ENCODE measurements at places on chromosomes 16 and 17. TPM values are rescaled to one million over a fixed set of nuclear protein-coding genes. Genes with fewer than 3 reads are reported as not detected.
A peak's percentile ranks its signal among the peaks of the same experiment; 100 is the strongest.

- no peaks in the 10 kb centered on the region for H3K36me3 ChIP-seq
- no peak overlapping the region for H3K4me3 ChIP-seq
- H3K27me3 ChIP-seq = no peaks in the 10 kb centered on the region
- DNase-seq = no peak
- no peaks in the 10 kb centered on the region for H3K4me1 ChIP-seq
These were observed 219.7 kb downstream of the TMEM114 start for GRCh38 chr16:8370374-8371270.

DNA sequence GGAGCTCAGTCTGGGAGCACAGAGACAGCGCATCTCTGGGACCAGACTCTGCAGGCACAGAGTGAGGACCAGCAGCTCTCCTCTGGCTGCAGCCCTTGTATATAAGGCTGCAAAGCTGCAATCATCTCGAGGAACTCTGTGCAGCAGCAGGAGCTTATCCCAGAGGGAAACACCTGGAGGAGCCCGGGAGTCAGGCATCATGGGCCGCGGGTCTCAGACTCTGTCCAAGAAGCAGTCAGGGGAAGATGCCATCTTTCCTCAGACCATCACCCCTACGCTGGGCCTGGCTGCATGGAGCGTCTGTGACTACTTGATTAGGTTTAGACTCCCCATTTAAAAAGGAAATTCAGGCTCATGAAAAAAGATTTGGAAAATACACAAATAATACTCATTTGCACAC, 122.0 kb downstream of the IRF8 start:
- H3K27ac ChIP-seq = no peak overlapping the region
- H3K4me3 ChIP-seq = no peak overlapping the region
- no peaks in the 10 kb centered on the region for H3K36me3 ChIP-seq
- no peaks in the 10 kb centered on the region for H3K27me3 ChIP-seq
- no peaks in the 10 kb centered on the region for H3K4me1 ChIP-seq
- DNase-seq = no peak

- H3K27me3 ChIP-seq = no peaks in the 10 kb centered on the region
- H3K4me3 ChIP-seq = no peak overlapping the region
- H3K36me3 ChIP-seq = no peaks in the 10 kb centered on the region
These were observed 2.6 kb downstream of the ADAP2 start for GRCh38 chr17:30924341-30924740.

GRCh38 chr16:89749637-89750036, 28.3 kb downstream of the ZNF276 start:
- H3K4me1 ChIP-seq = no peaks in the 10 kb centered on the region
- no peak overlapping the region for H3K27ac ChIP-seq
- no peak for DNase-seq
- no peaks in the 10 kb centered on the region for H3K36me3 ChIP-seq
- no peaks in the 10 kb centered on the region for H3K27me3 ChIP-seq

GRCh38 chr17:82527898-82528297, 8.4 kb downstream of the FOXK2 start:
- no peaks in the 10 kb centered on the region for H3K36me3 ChIP-seq
- peaks cover 22% of the 10 kb centered on the region for H3K4me1 ChIP-seq
- no peak overlapping the region for H3K4me3 ChIP-seq
- no peak for DNase-seq

DNA sequence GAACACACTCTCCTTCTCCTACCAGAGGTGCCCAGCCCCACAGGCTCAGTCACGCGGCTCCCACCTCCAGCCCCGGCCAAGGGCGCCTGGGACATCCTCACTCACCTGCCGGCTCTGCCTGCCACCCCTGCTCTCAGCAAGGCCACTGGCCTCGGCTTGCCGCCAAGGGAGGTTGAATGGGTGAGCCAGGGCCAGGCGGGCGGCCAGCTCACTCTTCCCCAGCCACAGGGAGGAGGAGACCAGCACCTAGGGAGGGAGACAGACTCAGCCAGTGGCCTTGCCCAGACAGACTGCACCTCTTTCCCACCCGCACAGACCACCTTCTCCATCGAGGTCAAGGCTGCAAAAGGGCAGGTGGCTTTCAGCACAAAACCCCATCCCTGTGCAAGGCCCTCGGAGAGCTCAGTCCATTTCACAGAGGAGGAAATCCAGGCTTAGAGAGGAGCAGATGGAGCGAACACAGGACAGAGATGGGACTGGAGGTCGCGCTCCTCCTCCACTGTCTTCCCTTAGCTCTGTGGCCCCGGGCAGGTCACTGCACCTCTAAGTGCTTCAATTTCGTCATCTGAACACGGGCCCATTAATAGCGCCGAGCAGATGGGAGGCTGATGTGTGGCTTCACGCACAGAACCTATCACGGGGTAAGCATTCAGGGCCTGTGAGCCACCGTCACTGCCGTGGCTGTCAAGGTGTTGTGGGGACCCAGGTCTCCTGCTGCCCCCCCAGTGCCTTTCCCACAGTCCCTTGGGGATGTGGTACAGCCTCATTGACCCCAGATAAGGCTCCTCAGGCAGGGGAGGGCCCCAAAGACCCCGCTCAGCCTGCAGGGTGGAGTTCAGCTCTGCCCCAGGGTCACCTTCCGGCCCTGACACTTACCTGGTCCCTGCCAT, 56.1 kb downstream of the RMI2 start:
- no peaks in the 10 kb centered on the region for H3K36me3 ChIP-seq
- H3K27ac ChIP-seq = no peak overlapping the region
- H3K4me3 ChIP-seq = no peak overlapping the region

DNA sequence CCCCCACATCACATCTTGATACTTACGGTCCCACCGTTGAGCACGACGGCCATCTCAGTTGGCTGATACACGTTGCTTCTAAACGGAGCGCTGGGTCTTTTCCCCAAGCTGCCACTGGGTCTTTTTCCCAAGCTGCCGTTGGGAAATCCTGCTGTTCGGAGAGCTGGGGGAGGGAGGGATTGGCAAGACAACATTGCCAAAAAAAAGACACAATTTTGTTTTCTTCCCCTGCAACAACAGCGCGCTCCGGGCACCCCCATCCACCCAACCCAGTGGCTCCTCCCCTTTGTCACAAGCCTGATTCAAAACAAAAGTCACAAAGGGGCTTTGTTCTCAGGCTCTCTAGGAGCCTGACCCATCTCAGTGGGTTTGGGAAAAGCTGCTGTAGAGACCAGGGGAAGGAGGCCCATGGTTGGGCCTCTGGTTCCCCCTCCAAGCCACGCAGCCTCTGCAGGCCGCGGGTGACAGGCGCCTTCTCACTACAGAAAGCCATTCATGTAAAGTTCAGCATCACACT, 22.8 kb downstream of the GPRC5B start:
- no peaks in the 10 kb centered on the region for H3K4me1 ChIP-seq
- DNase-seq = no peak
- no peaks in the 10 kb centered on the region for H3K27me3 ChIP-seq

DNA sequence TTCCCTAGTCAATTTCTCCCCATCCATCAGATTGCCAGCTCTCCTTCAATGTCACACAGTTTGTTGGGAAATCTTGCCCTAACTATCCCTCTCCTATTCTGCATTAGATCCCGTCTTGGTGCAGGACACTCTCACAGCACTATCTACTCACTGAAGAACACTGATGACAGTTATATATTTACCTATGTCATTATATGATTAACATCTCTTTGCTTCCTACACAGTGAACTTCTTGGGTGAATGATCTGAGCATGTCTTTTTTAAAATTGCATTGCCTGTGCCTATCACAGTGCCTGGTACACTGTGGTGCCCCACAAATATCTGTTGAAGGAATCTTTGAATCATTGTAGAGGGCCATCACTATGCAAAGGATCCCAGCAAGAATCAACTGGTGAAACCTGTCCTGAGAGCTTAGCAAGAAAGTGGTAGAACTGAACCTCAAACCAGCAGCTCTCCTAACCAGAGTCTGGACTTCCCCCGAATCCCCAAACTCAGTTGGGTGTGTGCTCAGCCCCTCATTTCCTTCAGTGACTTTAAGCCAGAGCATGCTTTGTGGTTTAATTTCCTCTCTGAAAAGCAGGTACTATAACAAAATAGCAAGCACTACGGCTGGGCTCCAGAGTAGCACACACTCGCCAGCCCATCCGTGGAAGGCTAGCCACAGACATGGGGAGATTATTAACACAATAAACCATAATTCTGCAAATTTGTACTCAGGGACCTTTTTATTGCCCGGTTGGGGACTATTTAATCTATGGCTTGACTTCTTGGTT, 680.7 kb upstream of the SALL1 start:
- no peak overlapping the region for H3K27ac ChIP-seq
- no peak overlapping the region for H3K4me3 ChIP-seq
- no peaks in the 10 kb centered on the region for H3K36me3 ChIP-seq
- no peaks in the 10 kb centered on the region for H3K27me3 ChIP-seq

DNA sequence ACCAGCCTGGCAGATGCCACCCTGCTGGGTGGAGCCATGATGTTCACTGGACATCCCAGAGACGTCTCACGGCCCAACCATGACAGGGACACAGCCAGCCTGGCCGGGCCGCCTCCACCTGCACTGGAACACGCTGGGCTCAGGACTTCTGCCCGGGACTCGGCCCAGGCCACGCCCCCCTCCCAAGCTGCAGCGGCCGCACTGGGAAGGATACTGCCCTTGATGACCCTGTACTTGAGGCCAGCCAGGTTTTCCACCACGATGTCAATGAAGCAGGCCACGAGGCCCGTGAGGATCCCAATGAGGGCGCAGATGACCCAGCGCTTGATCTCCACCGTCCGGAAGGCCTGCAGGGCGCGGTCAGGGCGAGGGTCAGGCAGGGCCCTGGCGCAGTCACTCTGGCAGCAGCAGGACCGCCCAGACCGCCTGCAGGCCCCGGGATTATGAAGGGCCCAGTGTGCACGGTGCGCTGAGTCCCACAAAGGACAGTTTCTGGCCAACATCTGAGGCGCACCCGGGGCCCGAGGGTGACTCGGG, 14.2 kb downstream of the CLCN7 start:
- H3K4me3 ChIP-seq = no peak overlapping the region
- H3K4me1 ChIP-seq = no peaks in the 10 kb centered on the region
- H3K27ac ChIP-seq = no peak overlapping the region
- no peaks in the 10 kb centered on the region for H3K27me3 ChIP-seq
- DNase-seq = no peak

DNA sequence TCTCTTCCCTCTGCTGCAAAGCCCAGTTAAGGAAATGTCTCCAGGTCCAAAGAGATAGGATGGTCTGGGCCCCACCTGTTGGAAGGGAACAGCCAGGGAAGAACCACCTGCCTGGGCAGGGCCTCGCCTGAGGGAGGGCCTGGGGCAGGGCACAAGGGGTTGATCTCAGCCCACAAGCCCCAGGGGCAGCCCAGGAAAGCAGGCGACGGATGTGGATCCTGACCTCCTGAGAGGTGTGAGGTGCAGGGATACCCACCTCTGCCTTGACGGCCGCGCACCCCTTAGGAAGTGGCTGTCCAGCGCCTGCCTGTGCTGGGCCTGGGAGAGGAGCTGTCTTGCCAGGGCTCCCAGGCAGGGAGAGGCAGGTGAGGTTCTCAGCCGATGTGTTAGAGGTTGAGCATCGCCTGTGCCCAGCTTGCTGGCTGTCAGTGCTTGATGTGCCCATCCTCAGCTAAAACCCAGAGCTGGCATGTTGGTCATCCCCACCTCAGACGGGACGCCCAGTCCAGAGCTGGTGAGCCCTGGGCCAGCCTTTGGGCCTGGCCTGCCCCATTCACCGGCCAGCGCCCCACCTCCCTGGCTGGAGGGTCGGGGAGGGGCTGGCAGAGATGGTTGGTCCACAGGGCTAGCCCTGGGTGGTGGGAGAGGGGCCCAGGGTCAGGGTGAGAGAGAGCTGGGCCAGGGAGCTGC, 434 bp downstream of the CEMP1 start:
- peak; percentile 15 for DNase-seq
- no peak overlapping the region for H3K4me3 ChIP-seq

DNA sequence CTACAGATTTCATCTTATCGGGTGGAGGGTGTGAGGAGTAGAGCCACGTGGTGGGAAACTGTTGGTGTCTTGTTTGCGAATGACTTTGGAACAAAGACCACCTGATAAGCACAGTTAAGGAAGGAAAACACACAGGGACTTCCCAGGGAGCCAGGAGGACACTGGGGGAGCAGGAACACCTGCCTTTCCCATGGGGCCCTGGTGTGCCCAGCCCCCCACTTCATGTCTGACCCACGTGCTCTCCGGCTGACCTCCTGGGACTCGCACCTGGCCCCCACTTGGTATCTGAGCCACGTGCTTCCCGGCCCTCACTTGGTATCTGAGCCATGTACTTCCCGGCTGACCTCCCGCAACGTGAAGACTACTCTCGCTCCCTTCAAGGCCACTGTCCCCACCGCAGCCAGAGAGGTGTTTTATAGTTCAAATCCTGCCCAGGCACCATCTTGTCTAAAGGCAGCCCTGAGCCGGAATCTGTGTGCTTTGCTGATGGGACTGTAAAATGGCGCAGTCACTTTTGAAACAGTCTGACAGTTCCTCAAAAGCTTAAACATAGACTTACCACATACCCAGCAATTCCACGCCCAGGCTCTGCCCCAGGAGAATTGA, 5.4 kb upstream of the CSNK1D start:
- no peak overlapping the region for H3K27ac ChIP-seq
- no peak overlapping the region for H3K4me3 ChIP-seq
- no peaks in the 10 kb centered on the region for H3K27me3 ChIP-seq
- H3K36me3 ChIP-seq = no peaks in the 10 kb centered on the region
- H3K4me1 ChIP-seq = peaks cover 13% of the 10 kb centered on the region

DNA sequence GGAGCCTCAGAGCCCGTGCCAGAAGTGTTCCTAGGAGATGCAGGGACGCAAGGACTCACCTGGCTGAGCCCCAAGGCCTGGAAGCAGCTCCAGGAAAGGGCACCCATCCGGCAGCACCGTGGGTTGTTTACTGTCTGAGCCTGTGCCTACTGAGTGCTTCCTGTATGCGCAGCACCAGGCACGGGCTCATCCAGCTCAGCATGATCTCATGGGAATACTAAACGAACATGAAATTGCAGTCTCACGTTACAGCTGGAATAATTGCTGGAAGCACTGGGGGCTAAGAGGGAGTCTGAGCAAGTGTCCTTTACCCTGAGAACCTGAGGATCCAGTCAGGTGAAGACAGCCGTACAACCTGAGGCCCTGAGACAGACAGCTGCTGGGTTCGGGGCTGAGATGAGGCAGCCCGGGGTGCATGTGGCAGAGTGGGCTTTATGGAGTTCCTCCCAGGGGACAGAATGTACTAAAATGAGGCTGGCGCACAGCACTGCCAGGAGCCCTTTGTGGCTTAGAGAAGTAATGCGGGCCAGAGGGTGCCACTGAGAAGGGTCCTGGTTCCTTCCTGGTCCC, 5.4 kb downstream of the CTRL start:
- no peaks in the 10 kb centered on the region for H3K36me3 ChIP-seq
- no peaks in the 10 kb centered on the region for H3K27me3 ChIP-seq
- DNase-seq = no peak
- H3K4me3 ChIP-seq = no peak overlapping the region
- H3K27ac ChIP-seq = no peak overlapping the region
- H3K4me1 ChIP-seq = no peaks in the 10 kb centered on the region

TERB1 gene
- 0.83 TPM for total RNA-seq

KRTAP4-4 gene
- not detected for total RNA-seq

TBKBP1 gene
- total RNA-seq = 13.3 TPM

CMTM2 gene
- not detected for total RNA-seq

CDK5RAP3 gene
- 349 TPM for total RNA-seq

IGFBP4 gene
- 1.8 TPM for total RNA-seq

IL17C gene
- total RNA-seq = not detected

ABCA3 gene
- total RNA-seq = 7.0 TPM

All from naive thymus-derived CD4-positive, alpha-beta T cell (primary cell).